ENCODE measurements at places on chromosomes 1 and 21.

DNA sequence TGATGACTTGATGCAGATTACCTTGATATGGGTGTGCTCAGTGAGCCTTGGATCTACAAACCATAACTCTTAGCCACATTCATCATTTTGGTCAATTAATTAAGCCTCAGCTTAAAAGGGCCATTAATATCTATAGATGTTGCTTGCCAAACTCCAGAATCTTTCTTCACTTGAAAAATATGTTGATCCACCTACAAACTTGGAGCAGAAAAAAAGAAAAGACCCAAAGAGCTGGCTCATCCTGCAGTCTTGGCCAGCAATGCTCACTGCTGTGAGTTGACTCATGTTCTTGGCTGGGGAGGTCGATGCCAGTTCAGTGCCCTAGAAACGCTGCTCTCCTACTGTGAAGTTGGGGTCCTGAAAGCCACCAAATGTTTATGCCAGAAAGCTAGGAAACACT lies 75.4 kb downstream of the DPT start:
- no peak for DNase-seq

- no peak for DNase-seq
Observed at GRCh38 chr1:39261712-39262221, 57.3 kb downstream of the MACF1 start.

DNA sequence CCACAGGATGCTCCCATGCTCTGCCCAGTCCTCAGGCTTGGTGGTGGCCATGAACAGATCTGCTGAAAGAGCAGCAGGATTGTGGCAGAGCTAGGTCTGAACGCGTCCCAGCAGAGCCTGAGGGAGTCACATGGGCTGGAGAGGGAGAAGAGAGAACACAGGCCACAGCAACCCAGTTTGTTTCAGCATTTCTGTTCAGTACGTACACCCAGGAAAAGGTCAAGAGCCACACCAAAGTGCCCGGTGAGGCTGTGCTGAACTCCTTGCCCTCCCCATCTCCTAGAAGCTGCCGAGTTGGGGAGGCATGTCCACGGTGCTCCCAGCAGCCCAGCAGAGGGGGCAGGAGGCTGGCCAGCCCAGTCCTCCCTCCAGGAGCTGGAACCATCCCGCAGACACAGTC lies 5.5 kb downstream of the PKP1 start:
- no peak for DNase-seq

DNA sequence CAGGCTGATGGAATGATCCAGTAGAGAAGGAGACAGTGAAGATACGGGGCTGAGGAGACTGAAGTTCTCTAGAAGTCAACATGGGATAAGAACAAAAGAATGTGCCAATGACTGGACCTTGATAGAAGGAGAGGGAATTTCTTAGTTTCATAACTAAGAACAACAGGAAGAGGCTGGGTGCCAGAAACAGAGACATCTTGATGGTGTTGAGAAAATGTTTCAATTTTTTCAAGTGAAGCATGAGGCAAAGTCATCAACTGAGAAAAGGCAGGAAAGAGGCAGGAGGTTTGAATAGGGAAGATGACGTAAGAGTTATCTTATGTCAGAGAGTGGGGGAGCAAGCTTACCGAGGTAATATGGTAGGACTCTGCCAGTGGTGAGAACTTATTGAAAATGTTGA lies 80.1 kb downstream of the SPAG17 start:
- DNase-seq = no peak

DNA sequence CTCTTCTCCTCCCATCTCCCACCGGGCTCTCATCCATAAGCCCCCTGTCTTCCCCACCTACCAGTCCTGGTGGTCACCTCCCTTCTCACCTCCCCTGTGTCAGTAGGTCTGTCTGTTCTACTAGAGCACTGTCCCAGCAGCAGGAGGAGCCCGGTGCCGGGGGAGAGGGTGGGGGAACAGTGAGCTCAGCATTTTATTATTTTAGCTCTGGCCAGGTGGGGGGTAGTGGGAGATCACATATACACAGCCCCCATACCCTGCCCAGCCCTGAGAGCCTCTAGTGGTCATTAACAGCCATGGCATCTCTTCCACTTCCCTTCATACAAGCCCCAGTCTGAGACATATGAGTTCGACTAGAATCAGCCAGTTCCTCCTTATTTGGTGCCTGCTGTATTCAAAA lies at the start of gene TMOD4:
Gene TMOD4, minus strand, starts transcription at position 119 of the 400 bp plus-strand sequence. CDS start 1,106 bp downstream, outside the sequence.
- DNase-seq = no peak

- DNase-seq = no peak
Observed at GRCh38 chr1:236149696-236150228, 7.4 kb downstream of the GPR137B start.

DNA sequence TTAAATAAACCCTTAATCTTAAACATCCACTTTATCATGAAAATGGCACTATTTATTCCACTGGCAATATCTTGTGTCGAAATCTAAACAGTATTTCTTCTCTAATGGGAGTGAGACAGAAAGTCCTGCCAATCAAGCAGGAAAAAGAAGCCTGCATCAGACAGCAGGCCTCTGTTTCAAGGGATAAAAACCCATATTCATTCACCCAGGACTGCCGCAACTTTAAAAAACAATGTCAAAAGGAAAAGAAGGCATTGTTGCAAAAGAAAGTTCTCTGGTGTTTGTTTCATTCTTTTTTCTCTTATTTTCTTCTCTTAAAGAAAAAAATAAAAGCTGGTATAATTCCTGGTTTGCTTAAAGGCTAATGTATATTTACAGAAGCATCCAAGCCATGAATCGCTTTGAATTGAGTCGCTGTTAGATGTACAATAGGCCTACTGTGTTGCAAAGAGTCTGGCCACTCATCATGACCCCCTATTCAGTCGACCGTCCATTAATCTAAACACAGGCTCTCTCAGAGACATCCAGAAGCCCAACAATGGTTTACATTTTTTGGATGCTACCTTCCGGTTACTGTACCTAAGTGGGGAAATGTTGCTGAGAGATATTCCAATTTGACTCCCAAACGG lies 48.7 kb upstream of the ZC3H11B start:
- DNase-seq = no peak

GRCh38 chr1:87853576-87854351 lies 525.1 kb downstream of the LMO4 start:
- no peak for DNase-seq

- no peak for DNase-seq
Observed at GRCh38 chr1:65630855-65631254, 161.8 kb upstream of the PDE4B start.

GRCh38 chr1:210250665-210250997 lies 18.0 kb downstream of the SERTAD4 start:
- DNase-seq = no peak

GRCh38 chr1:231976231-231976630 lies 349.6 kb downstream of the DISC1 start:
- no peak for DNase-seq

GRCh38 chr1:187622545-187622944 lies 793.8 kb downstream of the PLA2G4A start:
- DNase-seq = no peak

- peak; percentile 72 for DNase-seq
Observed at GRCh38 chr1:84772428-84772943, 82.2 kb upstream of the SSX2IP start.

GRCh38 chr1:54887665-54888071 lies 673 bp upstream of the DHCR24 start:
- no peak for DNase-seq

DNA sequence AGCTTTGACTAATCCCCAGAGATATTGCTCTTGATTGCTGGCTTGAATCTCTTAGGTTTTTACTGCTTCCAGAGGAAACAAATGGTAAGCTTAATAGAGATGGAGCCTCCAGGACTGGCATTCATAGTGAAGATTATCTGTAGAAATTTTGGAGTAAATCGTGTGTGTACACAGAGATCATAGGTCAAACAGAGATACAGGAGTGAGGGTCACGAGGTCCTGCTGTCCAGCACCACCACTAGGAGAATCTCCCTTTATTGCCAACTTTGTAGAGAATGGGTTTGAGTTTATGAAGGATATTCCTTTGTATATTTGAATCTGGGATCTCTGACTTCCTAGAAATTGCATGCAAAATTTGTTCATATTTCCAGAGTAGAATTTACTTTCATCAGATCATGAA lies 7.8 kb upstream of the SERBP1 start:
- DNase-seq = no peak

DNA sequence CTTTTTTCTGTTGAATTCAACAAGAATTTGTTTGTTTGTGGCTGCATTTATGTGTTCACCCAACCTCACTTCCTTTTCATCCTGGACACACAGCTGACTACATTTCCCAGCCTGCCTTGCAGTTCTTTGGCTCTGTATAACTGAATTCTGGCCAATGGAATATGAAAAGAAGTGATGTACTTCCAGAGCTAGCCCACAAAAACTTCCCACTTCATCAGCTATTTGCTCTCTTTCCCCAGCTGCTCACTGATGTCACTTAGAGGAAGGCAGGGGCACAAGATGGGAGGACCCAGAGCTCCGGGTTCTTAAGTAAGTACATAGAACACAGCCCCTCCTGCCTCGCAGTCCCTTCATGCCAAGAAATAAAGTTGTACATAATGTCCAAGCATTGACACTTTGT lies 235.0 kb upstream of the FGGY start:
- no peak for DNase-seq

DNA sequence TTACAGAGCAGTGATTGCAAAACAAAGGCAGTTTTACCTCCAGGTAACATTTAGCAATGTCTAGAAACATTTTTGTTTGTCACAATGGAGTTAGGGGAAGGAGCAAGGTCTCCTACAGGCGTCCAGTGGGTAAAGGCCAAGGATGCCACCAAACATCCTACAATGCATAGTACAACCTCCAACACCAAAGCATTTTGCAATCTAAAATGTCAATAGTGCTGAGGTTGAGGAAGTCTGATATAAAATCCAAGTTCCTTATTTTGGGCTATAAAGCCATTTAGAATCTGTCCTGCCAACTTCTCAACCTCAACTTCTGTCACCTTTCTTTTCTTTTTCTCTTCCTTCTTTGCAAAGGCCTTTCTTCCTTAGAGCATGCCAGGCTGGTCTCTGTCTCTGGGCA lies 111.2 kb downstream of the FASLG start:
- DNase-seq = no peak

DNA sequence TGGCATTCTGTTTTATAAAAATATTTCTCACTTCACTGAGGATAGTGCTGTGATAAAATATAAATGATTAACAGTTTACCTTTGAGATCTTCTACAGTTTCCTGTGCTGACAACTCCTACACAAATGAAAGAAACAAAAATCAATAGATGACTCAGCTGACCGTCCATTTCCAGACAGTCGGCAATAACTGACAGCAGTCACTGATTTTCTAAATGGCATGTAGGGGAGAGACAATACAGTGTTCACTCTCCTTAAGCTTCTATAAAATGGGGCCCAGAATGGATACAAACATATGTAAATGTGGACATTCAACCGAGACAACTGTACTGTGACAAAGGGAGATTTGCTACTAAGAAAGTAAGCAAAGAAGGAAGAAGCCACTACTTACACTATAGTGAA lies 34.3 kb downstream of the PCNX2 start:
- peak; percentile 36 for DNase-seq

- DNase-seq = no peak
Observed at GRCh38 chr1:202154148-202154765, 6.1 kb downstream of the PTPN7 start.

DNA sequence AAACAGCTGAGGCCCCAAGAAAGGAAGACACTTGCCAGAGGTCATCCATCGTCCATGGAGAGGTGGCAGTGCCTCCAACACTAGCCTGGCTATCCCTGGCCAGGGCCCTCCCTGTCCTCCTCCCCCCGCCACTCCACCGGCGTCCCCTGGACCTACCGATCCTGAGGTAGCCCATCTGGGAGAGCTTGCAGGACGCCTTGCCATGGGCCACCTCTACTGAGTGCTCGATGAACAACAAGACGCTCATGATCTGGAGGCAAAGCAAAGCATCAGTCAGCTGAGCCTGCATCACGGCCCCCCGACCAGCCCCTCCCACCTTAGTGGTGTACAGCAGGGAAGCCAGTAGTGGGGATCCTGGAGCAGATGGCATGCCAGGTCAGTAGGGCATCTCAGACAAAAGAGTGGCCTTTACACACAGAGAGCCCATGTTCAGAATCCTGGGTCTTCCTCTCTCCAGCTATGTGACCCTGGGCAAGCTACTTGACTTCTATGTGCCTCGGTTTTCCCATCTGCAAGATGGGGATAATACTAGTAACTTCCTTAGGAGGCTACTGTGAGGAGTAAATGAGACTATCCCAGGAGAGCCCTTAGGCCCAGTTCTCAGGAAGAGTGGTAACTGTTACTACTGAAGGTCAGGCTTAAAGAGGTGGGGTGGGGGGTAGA lies 15.1 kb downstream of the LAPTM5 start:
- no peak for DNase-seq

- DNase-seq = no peak
Observed at GRCh38 chr21:43313221-43313938, 113.6 kb downstream of the SIK1 start.

GRCh38 chr1:222592171-222592570 lies 2.4 kb upstream of the TAF1A start:
- no peak for DNase-seq

- DNase-seq = no peak
Observed at GRCh38 chr1:18302788-18303413, 177.8 kb upstream of the KLHDC7A start.

- DNase-seq = no peak
Observed at GRCh38 chr1:115324649-115325420, 13.2 kb downstream of the NGF start.

DNA sequence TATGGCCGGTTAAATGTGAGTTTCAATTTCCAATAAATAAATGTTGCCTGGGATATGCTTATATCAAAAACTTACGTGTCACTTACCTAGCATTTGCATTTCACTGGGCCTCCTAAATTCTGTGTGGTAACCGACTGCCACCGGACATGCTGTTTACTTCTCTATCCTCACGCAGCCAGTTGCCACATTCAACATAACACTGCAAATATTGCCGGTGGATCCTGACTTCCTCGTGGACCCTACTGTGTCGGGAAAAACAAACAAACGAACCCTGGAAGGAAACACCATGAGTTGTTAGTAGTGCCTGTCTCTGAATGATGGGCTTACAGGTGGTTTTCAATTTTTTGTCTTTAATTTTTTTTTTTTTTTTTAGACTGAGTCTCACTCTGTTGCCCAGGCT lies 54.1 kb downstream of the RIPK4 start:
- DNase-seq = no peak

GRCh38 chr1:197868751-197869489 lies 33.5 kb upstream of the C1orf53 start:
- DNase-seq = peak; percentile 36

DNA sequence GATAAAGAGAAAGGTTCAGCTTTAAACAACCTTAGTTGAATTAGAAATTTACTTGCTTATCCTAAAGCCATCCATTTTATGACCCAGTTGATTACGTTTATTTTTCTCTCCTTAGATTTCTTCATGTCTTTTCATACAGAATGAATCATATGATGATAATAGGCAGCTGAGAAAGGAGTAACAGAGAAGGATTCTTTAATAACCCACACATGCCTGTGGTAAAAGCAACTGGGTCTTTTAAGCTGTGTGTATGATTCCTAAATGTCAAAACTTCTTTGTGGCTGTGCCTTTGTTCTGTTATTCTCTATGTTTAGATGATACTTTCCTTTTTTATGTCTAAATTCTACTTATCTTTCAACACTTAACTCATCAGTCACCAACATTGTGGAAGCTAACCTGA lies 626.5 kb downstream of the NCAM2 start:
- DNase-seq = no peak

- DNase-seq = no peak
Observed at GRCh38 chr1:160136121-160136925, 15.1 kb upstream of the ATP1A4 start.

- DNase-seq = no peak
Observed at GRCh38 chr1:162632217-162632666, at the start of gene DDR2. Gene DDR2 (plus strand): TSS chr1:162632464. CDS start chr1:162719064, 86,600 bp downstream.
